HCEC 1CT (cell line): ENCODE measurements at places on chromosomes 7 and 10.

DNA sequence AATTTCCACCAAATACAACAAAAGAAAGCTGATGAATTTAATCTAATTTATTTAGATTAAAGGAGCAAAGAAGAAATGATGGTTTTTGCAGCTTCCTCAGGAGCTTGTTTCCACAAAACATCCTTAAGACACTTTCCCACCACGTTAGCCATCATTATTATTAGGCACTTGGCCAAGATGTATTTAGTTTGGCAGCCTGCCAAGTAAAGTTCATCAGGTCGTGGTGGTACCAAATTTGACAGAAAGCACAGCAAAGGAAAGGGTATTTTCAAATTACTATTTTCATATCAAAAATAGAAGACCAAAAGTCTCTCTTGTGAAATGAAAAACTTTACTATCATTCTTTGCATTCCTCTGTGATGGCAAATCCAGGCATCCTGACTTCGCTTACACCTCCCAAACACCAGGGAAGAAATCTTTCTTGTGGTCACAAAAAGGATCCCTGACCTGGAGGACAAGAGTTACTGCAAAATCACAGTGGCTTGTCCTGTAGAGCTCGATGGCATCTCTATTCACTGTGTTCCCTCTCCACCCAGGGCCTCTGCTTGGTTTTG, 123.1 kb upstream of the INHBA start:
- peak; percentile 18 for DNase-seq

GRCh38 chr7:156099085-156099484, 286.8 kb upstream of the SHH start:
- DNase-seq = no peak

DNA sequence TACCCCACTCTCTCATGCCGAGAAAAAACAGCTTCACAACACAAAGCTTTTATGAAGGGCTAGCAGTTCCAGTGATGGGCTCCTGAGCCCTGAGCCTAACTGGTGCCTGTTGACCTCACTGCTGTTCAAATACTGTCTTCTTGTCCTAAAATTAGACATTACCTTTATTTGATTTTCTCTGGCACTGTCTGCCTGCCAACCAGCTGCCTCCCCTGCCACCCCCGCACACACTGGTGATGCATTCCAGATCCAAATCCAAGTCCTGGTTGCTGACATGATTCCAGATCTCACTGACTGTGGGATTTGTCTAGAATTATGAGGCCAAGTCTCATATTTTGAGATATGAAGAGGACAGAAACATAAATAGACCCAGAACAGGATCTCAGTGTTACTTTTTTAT, 816.2 kb downstream of the NRG3 start:
- DNase-seq = no peak

DNA sequence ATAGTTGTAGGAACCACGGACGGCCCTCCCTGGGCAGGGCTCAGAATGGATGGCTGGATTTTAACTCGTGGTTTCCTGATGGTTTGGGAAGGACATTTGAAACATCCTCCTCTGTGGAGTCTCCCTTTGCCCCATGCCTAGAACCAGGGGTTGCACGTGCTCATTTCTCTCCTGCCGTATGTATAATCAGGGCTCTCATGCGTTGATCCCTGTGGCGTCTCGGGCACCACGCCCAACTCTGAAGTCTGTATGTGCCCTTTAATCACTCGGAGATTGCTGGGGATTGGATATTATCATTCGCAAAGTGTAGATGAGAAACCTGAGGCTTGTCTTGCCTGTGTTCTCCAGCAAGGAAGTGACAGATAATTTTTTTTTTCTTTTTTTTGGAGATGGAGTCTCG, 257.1 kb downstream of the CAMK1D start:
- DNase-seq = no peak
